ENCODE measurements at places on chromosomes 1 and 21. TPM values are rescaled to one million over a fixed set of nuclear protein-coding genes. Genes with fewer than 3 reads are reported as not detected.

The CR1L gene
- total RNA-seq = 0.67 TPM

The PCP4 gene
- total RNA-seq = not detected

The FABP3 gene
- total RNA-seq = 8.0 TPM

The A3GALT2 gene
- total RNA-seq = not detected

The RPS8 gene
- 818 TPM for total RNA-seq

The AKR1A1 gene
- total RNA-seq = 248 TPM

The OR2L3 gene
- total RNA-seq = not detected

DNA sequence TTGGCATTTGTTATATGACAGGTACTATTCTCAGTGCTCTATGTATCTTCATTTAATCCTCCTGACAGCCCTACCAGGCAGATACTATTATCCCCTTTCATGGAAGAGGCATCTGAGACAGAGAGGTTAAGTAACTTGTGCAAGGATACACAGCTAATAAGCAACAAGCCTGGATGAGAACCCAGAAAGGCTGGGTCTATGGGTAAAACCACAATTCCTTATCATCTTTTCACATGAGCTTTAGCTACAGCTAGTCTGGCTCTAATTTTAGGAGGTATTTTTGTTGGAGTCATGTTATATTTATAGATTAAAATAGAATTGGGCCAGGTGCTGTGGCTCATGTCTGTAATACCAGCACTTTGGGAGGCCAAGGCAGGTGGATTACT, 27.7 kb downstream of the DNTTIP2 start:
- H3K36me3 ChIP-seq = no peaks in the 10 kb centered on the region
- H3K27me3 ChIP-seq = no peaks in the 10 kb centered on the region
- H3K27ac ChIP-seq = no peak overlapping the region
- H3K4me3 ChIP-seq = no peak overlapping the region

- no peak overlapping the region for H3K27ac ChIP-seq
- no peaks in the 10 kb centered on the region for H3K36me3 ChIP-seq
- no peak overlapping the region for H3K4me3 ChIP-seq
- H3K27me3 ChIP-seq = no peaks in the 10 kb centered on the region
- no peak for DNase-seq
Measured at GRCh38 chr21:44334329-44335030, 4.7 kb downstream of the CFAP410 start.

DNA sequence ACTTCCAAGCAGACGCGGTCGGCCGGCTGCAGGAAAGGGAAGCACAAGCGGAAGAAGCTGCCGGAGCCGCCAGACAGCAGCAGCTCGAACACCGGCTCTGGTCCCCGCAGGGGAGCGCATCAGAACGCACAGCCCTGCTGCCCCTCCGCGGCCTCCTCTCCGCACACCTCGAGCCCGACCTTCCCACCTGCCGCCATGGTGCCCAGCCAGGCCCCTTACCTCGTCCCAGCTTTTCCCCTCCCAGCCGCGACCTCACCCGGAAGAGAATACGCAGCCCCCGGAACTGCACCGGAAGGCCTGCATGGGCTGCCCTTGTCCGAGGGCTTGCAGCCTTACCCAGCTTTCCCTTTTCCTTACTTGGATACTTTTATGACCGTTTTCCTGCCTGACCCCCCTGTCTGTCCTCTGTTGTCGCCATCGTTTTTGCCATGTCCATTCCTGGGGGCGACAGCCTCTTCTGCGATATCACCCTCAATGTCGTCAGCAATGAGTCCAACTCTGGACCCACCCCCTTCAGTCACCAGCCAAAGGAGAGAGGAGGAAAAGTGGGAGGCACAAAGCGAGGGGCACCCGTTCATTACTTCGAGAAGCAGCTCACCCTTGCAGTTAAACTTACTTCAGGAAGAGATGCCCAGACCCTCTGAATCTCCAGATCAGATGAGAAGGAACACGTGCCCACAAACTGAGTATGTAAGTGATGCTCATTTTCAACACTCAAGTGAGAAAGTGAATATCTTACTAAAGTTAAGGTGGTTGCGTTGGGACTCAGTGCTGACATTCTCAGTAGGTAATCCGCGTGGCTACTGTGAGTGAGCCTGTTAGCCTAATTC, 25.5 kb downstream of the UTS2 start:
- H3K27ac ChIP-seq = peak overlapping the region; percentile 6
- no peaks in the 10 kb centered on the region for H3K4me1 ChIP-seq
- H3K36me3 ChIP-seq = peaks cover 50% of the 10 kb centered on the region
- no peak for DNase-seq

- no peaks in the 10 kb centered on the region for H3K27me3 ChIP-seq
- H3K4me1 ChIP-seq = no peaks in the 10 kb centered on the region
- DNase-seq = no peak
- no peaks in the 10 kb centered on the region for H3K36me3 ChIP-seq
Measured at GRCh38 chr1:41437011-41437355, 47.5 kb downstream of the EDN2 start.

GRCh38 chr1:11704691-11705475, 13.4 kb downstream of the DRAXIN start:
- no peak overlapping the region for H3K27ac ChIP-seq
- no peaks in the 10 kb centered on the region for H3K27me3 ChIP-seq
- no peaks in the 10 kb centered on the region for H3K4me1 ChIP-seq
- H3K36me3 ChIP-seq = no peaks in the 10 kb centered on the region

DNA sequence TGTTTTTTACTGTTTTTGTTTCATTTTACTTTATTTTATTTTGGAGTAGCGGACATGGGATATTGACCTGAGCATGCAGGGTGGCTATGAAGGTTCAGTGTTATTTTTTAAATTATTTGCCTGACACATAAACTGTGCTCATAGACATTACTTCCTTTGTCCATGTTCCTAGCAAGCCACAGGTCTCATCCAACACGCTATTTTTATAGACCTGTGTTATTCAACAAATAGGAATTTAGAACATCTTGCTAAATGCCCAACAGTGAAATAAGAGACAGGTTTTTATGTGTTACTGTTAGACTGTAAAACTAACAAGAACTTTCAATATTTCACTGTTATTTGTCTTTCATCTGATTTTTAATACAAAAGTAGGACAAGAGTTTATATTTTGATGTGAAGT, 756.4 kb downstream of the KCNT2 start:
- H3K4me1 ChIP-seq = no peaks in the 10 kb centered on the region
- H3K27me3 ChIP-seq = no peaks in the 10 kb centered on the region
- H3K27ac ChIP-seq = no peak overlapping the region

DNA sequence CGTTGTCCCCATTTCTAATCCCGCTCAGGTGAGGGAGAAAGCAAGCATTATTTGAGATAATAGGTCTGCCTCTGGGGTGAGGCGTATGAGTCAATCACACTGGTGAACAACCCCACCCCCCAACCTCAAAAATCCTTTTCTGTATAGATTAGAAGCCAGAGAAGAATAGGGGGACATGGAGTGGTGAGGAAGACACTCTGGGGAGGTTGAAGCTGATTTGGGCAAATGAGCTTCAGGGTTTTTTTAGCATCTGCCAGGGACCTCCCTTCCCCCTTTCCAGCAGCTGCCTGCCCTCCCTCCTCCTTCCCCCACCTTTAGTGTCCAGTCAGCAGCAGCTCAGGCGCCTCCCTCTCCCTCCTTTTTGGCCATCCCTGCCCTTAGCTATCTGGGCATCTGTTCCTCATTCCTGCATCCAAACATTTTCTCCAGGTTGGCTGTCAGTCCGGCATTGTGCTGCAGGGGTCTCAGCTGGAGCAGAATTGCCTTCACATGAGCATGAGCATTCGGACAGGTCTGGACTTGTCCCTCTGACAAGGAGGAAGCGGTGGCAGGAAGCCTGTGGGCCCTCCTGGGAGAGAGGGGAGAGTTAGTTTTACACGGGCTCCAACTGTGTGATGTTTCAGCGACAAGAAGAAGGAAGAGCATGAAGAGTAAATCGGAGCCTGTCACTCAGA, 30.8 kb upstream of the PTGFRN start:
- DNase-seq = no peak
- no peaks in the 10 kb centered on the region for H3K27me3 ChIP-seq
- no peak overlapping the region for H3K27ac ChIP-seq
- no peaks in the 10 kb centered on the region for H3K36me3 ChIP-seq
- H3K4me1 ChIP-seq = no peaks in the 10 kb centered on the region

DNA sequence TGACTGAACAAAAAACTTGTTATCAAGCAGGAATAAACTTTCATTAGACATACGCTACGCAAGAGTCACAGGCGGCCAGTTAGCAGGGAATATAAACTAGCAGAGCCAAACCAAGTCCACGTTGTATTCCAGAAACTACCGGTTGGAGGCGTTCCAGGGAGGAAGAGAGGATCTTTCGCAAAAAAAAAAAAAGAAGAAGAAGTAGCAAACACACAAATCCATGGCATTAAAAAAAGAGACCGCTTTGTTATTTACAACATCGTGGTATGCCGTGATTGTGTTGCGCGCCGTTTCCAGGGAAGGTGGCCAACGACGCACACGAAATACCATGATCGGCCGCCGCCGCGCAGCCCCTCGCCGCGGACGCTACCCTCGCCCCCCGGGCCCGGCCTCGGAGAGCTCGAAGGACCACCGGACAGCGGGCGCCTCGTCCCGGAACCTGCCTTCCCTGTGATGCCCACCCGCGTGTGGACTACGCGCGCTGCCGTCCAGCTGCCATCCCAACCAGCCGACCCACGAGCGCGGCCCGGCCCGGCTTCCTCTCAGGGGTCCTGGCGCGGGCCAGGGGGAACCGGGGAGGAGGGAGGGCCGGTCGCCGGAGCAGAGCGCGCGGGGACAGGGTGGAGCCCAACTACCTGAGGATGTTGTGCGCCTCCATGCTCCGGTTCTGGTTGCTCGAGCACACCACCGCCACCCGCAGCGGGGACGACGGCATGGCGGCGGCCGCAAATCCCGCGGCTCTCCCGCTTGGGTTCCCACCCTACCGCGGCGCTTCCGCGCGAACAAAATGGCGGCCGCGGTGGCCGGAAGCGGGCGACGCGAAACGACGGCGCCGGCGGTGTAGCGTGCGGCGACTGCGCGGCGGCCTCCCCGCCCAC, 581 bp downstream of the SSU72 start:
- no peaks in the 10 kb centered on the region for H3K4me1 ChIP-seq
- DNase-seq = peak; percentile 73
- H3K4me3 ChIP-seq = peak overlapping the region; percentile 97
- H3K36me3 ChIP-seq = no peaks in the 10 kb centered on the region
- no peaks in the 10 kb centered on the region for H3K27me3 ChIP-seq

GRCh38 chr1:206676499-206676898, 8.2 kb upstream of the MAPKAPK2 start:
- H3K27ac ChIP-seq = no peak overlapping the region
- no peak for DNase-seq
- H3K36me3 ChIP-seq = no peaks in the 10 kb centered on the region
- no peak overlapping the region for H3K4me3 ChIP-seq

GRCh38 chr1:98940069-98940721, 64.5 kb downstream of the PLPPR5 start:
- no peak overlapping the region for H3K4me3 ChIP-seq
- no peaks in the 10 kb centered on the region for H3K4me1 ChIP-seq
- H3K27ac ChIP-seq = no peak overlapping the region
- no peak for DNase-seq
- no peaks in the 10 kb centered on the region for H3K27me3 ChIP-seq
- no peaks in the 10 kb centered on the region for H3K36me3 ChIP-seq

DNA sequence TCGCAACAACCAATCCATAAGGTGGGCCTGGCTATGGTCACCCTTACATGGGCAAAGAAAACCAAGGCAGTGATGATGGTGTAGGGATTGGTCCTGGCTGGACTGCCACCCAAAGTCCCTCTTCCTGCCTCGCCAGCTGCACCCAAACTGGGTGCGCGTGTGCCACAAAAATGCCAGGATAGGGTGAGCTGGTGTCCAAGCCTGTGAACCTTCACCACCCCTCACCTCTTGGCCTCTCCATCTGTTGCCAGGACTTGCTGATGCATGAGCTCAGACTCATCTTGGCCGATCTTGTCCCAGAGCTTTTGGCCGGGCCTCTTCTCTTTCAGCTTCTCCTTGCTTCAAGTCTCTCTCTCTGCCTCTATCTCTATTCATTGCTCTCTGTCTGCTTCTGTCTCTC, 41.8 kb downstream of the FOXD2 start:
- no peaks in the 10 kb centered on the region for H3K4me1 ChIP-seq
- H3K27ac ChIP-seq = peak overlapping the region; percentile 74
- DNase-seq = peak; percentile 40
- H3K36me3 ChIP-seq = no peaks in the 10 kb centered on the region
- H3K27me3 ChIP-seq = no peaks in the 10 kb centered on the region

DNA sequence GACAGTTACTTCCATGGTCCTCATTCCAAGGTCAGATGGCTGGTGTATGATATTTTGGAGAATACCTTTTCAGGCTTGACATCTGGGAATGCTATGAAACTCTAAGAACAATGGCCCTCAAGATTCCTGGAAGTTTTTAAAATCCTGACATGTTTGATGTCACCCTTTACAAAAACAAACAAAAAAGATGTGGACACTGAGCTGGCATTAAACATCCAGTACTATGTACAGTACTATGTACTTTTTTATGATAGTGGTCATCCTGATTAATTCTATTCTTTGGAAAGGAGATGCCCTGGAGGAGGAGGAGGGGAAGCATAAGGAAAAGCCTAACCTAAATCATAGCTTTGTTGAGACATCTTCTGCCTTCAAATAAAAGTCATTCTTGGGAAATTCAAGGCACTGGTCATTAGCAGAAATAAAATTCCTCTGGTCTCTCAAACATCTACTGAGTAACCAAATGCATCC, 235.4 kb downstream of the HMCN1 start:
- H3K27ac ChIP-seq = no peak overlapping the region
- no peak for DNase-seq
- H3K4me1 ChIP-seq = no peaks in the 10 kb centered on the region
- H3K27me3 ChIP-seq = no peaks in the 10 kb centered on the region

DNA sequence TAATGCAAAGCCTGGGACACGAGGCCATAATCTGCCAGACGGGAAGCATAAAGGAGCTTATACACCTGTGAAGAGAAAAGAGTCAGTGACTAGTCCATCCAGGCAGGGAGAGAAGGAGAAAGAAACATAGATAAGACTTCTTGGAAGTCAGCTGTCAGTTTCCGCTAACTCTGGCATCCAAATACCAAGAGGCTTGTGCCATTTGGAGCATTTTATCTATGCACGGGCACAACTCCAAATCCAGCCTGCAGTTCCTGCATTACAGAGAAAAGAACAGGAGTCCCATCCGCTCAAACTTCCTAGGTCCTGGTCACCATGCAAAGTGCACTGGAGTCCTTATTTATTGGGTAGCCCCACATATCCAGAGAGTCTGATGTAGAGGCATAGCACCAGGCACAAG, 27.9 kb downstream of the SEC16B start:
- no peaks in the 10 kb centered on the region for H3K27me3 ChIP-seq
- no peak overlapping the region for H3K4me3 ChIP-seq
- no peak overlapping the region for H3K27ac ChIP-seq
- DNase-seq = no peak

GRCh38 chr1:178733972-178734371, 8.9 kb downstream of the RALGPS2 start:
- no peak overlapping the region for H3K4me3 ChIP-seq
- H3K27ac ChIP-seq = no peak overlapping the region
- no peak for DNase-seq
- H3K27me3 ChIP-seq = no peaks in the 10 kb centered on the region
